ENCODE measurements at places on chromosomes 7 and 10.

- DNase-seq = no peak
These were observed 86.7 kb upstream of the IKZF1 start for GRCh38 chr7:50217821-50218281.

- no peak for DNase-seq
These were observed 52.8 kb downstream of the ARHGAP22 start for GRCh38 chr10:48551861-48552591.

DNA sequence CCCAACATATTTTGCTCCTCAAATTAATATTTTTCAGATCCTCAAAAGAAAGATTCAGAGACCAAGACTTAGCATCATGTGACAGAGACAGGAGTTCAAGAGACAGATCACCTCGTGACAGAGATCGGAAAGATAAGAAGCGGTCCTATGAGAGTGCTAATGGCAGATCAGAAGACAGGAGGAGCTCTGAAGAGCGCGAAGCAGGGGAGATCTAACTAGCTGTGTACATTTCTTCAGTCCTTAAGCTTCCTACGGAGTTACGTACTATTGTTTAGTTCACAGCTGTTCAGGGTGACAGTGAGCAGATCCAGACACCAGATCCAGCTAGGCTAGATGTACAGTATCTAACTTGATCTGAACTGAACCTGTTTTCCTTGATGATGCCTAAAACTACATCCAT lies 61.3 kb downstream of the KLRG2 start:
- no peak for DNase-seq

DNA sequence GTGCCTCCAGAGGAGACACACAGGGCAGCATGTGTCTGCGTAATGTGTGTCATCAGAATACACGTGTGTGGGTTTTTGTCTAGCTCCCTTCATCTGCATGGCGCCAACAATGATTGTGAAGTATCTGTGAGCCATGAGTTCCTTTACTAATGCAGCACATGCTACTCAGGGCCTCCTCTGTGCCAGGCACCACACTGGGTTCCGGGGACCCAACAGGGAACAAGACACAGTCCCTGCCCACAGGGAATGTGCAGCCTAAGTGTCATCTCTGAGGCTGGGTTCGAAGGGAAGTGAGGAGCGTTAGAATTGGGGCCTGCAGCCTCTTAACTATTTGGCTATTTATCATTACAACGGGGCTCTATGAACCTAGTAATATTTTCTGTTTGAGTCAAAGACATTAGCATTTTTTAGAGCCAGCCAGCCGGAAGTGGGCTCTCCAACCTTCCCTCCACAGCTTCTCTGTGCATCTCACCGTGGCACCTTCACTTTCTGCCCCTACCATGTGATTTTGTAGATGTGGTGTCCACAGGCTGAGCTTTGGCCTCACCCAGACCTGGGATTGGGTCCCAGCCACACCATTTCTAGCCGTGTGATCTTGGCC lies 43.9 kb upstream of the SRGN start:
- DNase-seq = peak; percentile 36

DNA sequence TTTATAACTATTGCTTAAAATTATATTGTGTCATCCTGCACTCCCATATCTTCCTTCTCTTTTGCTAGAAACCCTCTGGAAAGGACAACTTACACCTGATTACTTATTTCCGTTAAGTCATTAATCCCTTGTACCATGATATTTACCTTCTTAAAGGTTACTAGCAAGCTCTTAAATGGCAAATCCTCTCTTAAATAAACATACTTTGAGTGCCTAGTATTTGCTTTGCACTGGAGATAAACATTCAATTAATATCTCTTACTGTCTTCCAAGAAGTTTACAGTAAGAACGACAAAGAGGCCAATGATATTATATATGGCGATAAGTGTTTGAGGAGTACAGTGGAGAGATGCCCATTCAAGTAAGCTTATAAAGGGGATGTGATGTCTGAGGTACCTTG lies 278.3 kb downstream of the HGF start:
- no peak for DNase-seq

- DNase-seq = no peak
These were observed 26.9 kb upstream of the MTPN start for GRCh38 chr7:136004083-136004482.

DNA sequence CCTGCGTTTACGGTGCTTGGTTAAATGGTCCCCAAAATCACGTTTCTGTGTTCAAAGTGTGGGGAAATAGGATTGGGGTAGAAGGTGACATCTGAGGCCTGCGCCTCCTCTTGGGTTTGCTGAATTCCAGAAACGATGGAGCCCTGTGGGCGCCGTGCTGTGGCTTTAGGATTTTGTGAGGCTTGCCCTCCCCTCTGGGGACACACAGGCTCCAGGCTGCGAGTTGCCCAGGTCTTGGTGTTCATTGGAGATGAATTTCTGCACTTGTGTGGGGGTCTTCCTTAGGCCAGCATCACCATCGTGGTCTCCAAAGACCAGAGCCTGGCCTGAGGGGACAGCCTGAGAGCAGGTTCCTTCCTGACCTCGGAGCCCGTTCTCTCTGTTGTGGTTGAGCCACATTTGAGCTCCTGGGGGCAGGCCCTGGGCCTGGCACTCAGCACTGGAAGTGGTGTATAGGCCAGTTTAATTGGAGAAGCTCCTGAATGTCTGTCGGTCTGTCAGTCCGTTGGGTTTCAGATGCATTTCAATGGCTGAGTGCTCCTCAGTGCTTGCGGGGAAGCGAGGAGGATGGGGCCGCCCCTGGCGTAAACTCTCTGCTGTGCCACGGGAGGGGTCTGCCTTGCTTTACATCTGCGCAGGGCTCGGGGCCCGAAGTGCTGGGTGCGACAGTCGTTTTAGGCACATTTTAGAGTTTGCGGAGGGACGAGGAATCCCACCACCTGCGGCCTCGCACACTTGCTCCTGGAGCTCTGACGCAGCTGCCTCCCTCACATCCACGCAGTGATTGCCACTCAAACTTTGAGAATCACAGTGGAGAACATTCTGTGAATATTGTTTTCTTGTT lies 71.7 kb downstream of the DNAJB6 start:
- no peak for DNase-seq

GRCh38 chr7:27518561-27519350 lies 143.9 kb downstream of the HIBADH start:
- no peak for DNase-seq

DNA sequence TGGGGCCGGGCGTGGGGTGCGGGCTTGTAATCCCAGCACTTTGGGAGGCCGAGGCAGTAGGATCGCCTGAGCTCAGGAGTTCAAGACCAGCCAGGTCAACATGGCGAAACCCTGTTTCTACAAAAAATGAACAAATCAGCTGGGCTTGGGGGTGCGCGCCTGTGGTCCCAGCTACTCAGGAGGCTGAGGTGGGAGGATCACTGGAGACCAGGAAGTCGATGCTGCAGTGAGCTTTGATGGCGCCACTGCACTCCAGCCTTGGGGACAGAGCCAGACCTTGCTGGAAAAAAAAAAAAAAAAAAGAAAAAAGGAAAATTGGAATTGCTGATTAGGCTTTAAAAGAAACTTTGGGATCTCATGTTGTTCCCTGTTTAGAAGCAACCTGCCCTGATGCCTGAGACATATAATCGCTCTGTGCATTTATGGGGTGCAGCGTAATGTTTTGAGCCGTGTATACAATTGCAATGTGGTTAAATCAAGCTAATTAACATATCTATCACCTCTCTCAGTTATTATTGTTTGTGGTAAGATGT lies 851 bp downstream of the AKR1E2 start:
- DNase-seq = no peak

DNA sequence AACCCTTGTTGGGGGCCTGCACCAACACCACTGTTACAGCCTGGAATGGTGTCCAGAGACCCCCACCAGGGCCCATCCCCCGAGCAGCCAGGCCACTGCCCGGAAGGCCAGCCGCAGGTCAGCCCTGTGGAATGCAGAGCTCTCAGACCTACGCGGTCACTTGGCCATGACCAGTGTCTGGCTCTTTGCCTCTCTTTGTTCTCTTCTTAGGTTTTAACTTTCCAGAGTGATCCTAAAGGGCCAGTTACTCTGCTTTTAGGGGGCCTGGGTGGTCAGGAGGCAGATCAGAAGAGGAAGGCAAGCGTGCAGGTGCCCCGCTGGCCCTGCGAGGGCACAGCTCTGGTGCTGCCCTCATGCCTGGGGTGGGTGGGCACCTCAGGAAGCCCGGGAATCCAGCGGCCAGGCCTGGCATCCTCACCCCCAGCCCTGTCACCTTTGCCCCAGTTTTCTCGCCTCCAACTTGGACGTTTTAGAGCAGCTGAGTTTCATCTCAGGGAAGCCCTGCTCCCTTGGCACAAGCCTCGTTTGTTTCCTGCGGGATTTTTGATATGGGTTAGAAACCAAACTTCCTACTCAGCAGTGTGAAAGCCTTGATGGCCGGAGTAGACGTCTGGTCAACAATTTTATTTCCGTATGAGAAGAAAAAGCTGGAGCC lies 62.5 kb upstream of the CHST15 start:
- DNase-seq = no peak

DNA sequence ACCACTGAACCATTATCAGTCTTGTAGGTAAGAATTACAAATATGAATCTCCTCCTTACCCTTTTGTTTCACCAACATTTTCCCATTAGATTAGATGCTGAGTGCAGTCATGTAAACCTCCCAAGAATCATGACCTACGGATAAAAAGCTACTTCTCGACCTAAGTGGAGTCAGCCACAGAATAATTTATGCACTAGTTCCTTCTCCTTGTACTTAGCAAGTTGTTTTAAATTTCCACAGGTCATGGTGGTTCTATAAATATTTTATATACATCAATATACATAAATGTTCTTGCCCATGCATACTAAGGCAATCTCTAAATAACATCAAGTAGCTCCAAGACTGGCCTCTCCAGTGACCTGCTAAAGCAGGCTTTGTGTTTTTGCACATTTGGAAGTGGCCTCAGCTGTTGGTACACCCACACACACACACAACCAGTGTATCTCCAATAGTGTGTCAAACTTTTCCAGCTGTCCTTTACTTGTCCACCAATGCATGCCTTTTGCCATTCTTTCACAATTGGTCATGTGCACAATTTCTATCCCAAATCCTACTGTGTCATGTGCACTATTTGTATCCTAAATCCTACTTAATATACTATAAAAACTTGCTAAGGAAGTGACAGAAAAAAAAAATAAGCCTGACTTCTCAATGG lies 21.5 kb downstream of the LMOD2 start:
- DNase-seq = no peak

- no peak for DNase-seq
These were observed 150.5 kb downstream of the PLXDC2 start for GRCh38 chr10:19966751-19967150.

DNA sequence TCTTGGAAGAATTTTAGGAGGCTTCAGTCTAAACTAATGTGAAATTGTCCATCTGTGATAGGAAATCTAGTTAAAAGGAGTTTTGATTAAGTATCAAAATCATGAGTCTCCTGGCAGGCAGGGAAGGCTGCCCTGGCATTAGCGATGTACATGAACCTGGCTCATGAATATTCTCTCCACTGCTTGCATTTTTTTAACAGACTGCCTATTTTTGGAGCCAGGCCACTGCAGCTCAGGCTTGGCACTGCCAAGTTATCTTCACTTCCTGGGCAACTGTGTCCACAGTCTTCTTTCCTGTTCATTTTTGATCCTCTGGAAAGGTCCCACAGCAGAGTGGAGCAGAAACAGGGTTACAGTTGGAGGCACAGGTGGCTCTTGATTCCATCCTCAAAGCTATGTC lies 7.0 kb downstream of the GPR26 start:
- DNase-seq = no peak

DNA sequence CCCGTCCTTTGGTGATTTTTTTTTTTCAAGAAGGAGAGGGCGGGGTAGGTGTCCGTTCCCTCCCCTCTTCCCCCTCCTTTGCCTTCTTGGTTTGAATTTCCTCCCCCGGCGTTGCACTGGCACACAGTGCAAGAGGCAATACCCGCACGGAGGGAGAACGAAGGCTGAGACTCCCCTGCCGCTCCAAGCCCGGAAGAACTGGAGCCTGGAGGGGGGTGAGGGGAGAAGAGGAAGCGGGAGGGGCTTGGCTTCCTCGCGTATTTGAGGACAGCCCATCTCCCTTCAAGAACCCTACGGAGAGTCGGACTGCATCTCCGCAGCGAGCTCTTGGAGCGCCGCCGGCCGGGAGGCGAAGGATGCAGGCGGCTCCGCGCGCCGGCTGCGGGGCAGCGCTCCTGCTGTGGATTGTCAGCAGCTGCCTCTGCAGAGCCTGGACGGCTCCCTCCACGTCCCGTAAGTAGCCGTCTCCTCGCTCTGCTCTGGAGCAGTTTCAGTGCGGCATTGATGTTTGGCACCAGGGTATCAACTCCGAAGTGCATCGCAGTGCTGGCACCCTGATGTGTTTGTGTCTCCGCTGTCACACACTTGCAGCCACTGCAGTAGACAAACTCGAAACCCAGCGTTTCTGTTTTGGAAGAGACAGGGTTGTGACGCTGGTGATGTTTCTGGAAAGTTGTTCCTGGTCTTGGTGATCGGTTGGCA lies at the start of gene CNTNAP2:
TSS of gene CNTNAP2 (plus strand) at position 281 of the 702 bp plus-strand sequence. CDS start at position 357, 76 bp downstream.
- DNase-seq = no peak

DNA sequence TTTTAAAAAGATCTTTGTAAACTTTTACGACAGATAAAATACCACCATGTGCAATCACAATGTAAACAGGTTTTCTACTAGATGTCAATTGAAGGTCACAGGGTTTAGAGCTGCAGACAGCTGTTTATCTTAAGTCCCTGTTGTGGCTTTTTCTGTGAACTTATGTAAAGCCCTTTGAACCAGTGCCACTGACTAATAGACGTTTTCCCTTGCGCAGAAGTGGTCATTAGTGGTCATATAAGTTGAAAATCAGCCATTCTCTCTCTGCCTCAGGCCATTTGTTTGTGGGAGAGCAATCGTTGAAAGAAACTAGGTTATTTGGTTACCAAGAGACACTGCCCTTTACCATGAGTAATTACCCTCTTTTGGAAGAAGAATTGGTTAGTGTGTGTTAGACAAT lies 23.9 kb downstream of the CACNB2 start:
- no peak for DNase-seq

- DNase-seq = no peak
These were observed 240.5 kb downstream of the GLI3 start for GRCh38 chr7:41996381-41997035.
